Suppressor macrophage (primary cell): ENCODE measurements at places on chromosomes 6 and 20.

DNA sequence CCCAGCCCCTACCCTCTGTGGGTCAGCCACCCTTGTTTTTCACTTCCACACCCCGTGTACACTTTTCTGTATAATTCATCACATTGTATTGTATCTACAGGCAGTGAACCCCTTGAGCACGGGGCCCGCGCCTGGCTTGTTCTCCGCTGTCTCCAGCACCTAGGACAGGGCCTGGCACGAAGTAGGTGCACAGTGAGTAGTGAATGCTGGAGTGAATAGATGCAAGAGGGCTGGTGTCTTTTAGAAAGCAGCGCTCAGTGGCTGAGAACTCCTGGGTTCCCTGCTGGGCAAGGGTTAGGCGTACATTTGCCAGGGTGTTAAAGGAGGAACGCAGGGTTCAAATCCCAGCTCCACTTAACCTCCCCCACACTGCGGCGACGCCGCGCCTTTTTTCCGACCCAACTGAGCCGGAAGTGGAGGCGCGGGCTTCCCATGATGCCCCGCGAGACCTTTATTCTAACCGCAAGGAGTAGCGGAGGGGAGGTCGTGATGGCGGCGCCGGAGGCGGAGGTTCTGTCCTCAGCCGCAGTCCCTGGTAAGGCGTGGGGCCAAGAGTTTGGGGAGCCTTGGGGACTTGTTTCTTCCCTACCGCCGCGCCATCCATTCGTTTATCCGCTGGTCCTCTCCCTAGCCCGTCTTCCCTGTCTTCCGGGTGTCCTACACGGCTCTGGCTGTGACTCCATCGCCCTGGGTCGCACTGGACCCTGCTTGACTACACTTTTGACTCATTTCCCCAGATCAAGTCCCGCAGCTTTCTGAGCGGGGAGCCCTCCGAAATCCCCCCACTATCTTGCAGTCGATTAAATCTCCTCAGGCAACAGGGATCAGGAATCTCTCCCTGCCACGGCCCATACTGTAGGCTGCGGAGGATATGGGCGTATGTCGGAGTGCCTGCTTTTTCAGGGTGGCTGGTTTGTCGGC lies at the start of gene MAD2L1BP:
Gene MAD2L1BP (plus strand): TSS at position 454 of the 921 bp plus-strand sequence. CDS start 36 bp downstream, at position 490.
- DNase-seq, result peak; percentile 83

DNA sequence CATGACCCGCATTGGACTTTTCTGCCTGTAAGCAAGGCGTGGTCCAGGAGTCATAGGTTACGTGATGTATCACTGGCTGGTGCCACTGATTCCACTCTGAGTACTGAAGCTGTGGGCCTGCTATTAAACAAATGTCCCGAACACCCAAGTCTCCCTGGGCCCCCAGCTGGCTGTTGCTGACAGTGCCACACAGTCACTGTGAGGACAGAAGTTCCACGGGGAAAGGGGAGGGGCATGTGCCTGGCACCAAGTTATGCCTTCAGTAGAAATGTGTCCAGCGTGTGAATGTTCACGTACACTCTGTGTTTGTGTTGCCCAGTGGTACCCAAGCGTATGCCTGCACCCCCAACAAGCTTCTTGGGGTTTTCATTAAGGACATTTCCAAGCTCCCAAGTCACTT lies 171.4 kb upstream of the QKI start:
- DNase-seq, result no peak

DNA sequence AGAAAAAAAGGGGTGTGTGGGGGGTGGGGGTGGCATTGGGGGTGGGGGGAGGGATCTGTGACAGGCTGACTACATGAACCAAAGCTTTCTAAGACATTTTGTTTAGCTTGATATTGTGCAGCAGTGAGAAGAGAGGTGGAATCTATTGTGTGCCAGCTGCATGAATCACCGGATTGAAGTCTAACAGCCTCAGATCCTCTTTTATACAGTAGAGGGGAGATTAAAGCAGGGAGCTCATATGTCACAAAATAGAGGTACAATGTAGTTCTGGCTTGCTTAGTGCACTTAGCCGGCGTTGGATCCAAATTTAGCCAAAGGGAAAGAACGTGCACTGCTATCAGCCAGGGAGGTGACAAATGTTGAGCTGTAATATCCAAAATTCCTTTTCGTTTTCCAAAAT lies 404.2 kb upstream of the CITED2 start:
- no peak for DNase-seq

DNA sequence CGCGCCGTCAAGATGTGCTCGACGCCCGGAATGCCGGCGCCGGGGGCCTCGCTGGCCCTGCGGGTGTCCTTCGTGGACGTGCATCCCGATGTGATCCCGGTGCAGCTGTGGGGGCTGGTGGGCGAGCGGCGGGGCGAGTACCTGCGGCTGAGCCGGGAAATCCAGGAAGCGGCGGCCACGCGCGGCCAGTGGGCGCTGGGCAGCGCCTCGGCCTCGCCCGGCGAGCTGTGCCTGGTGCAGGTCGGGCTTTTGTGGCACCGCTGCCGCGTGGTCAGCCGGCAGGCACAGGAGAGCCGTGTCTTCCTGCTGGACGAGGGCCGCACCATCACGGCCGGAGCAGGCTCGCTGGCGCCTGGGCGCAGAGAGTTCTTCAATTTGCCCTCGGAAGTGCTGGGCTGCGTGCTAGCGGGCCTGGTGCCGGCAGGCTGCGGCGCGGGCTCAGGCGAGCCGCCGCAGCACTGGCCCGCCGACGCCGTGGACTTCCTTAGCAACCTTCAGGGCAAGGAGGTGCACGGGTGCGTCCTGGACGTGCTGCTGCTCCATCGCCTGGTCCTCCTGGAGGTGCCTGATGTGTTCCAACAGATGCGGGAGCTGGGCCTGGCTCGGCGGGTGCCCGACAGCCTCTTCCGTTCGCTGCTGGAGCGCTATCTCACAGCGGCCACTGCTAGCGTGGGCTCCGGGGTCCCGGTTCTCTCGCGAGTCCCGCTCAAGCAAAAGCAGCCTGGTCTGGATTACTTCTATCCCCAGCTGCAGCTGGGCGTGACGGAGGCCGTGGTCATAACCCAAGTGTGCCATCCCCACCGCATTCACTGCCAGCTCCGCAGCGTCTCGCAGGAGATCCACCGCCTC lies 656 bp downstream of the TDRD6 start:
- no peak for DNase-seq

- no peak for DNase-seq
Measured at GRCh38 chr6:108027056-108027455, 47.5 kb downstream of the OSTM1 start.

GRCh38 chr20:16005021-16005914 lies 568.0 kb downstream of the KIF16B start:
- DNase-seq, result no peak

DNA sequence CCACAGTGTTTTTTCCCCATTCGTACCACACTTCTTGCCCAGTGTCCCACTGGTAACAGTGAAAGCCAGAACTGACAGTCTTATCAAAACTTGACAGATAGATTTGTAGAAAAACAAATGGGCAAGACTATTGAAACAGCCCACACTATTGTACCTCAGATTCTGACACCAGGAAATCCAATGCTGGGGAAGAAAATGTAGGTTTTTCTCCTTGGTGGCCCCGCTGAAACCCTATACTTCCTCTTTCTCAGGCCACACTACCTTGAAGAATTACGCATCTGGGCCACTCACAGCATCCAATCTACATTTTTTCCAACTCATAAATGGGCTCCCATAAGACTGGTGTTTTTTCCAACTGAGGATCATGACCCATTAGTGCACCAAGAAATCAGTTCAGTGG lies 90.9 kb upstream of the HDDC2 start:
- no peak for DNase-seq

DNA sequence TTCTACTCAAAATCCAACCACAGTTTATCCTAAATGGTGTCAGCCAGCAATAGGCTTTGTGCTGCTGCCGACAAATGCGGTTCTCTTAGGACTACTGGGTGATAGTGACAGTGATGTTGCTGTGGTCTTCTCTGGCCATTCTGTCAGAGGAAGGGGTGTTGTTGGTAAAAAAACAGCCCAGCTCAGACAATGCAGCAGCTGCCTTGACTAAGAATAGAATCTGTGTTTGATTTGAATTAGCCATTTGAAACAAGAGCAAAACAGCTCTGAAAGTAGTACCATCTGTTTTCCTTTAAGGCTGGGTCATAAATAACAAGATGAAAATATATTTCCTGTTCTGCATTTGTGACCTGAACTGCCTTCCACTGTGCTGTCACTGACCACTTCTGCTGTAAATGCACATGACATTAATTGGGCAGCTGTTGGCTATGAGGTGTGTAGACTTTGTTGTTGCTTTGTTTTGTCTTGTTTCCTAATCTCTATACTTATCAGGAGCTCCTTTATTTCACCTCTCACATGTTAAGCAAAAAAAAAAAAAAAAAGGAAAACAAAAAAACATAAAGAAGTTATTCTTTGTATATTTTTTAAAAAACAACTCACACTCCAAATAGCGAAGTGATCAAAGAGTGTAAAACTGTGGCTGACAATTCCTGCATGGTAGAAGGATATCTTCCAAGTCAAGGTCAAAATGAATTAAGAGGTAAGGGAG lies 497.8 kb upstream of the ARID1B start:
- peak; percentile 57 for DNase-seq

DNA sequence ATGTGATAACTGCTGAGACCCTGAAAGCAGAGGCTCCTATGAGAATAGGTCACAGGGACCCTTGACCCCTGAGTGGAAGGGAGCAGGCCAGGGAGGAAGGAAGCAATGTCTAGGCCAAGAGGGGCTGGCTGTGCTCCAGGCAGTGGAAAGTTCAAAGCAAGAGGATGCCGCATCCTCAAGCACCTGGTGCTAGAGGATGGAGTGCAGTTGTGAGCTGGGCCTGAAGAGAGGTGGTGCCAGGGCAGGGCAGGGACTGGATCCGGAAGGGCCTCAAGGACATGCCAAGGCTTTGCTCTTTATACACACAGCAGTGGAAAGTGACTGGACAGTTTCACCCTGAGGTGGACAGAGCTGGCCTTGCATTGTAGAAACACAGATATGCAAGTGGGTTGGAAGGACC lies 97.0 kb downstream of the SLC22A3 start:
- DNase-seq, result no peak
